ENCODE measurements at places on chromosomes 4 and X.

DNA sequence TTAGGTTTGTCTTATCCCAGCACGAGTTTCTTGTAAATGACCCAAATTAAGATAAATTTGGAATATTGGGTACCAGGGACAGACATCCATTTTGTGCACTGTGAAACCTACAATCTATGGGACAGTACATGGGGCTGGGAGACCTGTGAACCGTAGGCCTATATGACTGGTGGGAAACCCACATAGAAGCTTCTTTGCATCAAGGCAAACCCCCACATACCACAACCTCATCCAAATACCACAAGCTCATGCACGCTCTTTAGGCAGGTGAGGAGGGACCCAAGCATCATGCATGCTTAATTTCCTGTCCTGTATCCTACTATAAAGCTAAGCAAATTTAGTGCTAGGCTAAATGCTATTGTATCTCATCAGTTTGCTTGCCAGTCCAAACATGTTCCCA lies 47.8 kb downstream of the NIPAL1 start:
- no peak for DNase-seq

DNA sequence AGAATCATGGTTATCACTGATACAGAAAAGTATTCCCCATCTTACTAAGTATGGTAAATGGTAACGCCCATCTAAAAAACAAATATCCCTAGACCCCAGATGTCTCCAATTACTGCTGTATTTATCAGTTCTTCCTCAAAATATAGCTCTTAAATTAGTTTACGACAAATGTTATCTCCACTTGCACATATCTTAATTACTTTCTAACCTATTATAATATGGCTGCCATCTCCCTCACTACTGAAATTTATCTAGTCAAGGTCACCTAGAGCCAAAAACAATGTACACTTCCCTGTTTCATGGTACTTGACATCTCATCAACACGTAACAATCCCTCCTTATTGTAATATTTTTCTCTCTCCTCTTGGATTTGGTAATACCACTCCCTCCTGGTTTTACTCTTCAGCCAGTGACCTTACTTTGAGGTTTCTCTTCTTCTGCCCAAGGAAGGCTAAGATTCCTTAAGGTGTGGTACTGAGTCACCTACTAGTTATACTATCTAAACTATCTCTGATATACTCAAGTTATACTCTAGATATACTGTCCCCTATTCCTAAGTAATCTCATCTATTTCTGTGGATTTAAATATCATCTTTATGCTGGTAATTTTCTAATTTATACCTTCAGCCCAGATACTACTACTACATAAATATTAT lies 8.6 kb downstream of the LCORL start:
- DNase-seq: no peak

GRCh38 chrX:9816084-9816700 lies 30.0 kb downstream of the SHROOM2 start:
- DNase-seq: no peak

- DNase-seq: no peak
These were observed 53.6 kb upstream of the MSX1 start for GRCh38 chr4:4805887-4806286.

DNA sequence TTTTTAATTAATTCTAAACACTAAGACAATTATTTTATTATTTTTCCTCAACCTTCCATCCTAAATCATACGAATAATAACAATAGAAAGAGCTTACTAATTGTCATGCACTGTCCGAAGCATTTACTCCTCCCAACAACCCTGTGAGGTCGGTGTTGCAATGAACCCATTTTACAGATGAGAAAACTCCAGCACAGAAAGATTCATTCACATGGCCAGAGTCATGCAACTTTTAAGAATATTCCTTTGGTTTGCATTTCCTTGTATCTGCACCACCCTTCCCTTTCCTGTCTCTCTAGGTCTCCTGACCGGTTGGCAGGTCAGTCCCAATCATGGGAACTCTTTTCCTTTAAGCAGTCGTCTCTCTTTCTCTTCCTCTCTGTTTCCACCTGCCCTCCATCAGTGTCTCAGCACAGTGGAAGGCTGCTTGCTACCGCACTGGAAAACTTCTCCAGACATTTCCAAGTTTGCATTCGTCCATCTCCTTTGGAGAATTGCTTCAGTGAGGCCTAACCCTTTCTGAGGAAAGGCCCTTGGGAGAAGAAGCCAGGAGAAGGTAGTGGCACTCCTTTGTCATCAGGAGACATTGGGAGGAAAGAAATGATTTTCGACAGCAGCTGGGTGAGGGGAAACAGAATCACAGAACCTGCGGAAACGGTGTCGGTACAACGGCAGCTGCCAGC lies 1.9 kb upstream of the TMSB4X start:
- DNase-seq: no peak

GRCh38 chr4:128334256-128334655 lies 46.6 kb upstream of the PGRMC2 start:
- DNase-seq: no peak

- no peak for DNase-seq
These were observed 530.7 kb downstream of the CWH43 start for GRCh38 chr4:49516796-49517195.

GRCh38 chrX:55213381-55213780 lies 6.8 kb upstream of the PAGE5 start:
- no peak for DNase-seq

DNA sequence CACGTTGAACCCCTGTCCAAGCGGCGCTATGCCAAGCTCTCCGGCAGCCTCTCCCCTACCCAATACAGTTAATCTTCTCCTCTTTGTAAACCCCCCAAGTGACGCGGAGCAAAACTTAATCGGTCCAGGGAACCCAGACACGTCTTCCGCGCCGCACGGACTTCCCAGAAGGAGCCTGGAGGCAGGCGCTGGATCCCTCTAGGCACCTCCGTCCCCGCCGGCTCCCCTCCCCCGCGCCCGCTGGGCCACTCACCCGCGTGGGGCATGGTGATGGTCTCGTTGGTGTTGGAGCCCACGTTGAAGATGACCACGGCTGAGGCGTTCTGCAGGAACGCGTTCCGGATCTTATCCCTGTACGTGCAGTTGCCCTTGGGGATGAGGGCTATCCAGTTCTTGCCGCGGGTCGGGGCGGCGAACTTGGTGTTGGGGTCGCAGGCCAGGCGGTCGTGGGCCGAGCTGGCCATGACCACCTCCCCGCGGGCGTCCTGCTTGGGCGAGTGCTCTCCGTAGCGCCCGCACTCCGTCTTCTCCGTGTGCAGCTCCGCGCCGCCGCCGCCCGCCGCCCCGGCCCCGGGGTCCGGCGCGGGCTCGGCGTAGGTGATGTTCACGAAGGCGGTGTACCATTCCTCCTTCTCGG lies 1.1 kb downstream of the RNF150 start:
- no peak for DNase-seq

DNA sequence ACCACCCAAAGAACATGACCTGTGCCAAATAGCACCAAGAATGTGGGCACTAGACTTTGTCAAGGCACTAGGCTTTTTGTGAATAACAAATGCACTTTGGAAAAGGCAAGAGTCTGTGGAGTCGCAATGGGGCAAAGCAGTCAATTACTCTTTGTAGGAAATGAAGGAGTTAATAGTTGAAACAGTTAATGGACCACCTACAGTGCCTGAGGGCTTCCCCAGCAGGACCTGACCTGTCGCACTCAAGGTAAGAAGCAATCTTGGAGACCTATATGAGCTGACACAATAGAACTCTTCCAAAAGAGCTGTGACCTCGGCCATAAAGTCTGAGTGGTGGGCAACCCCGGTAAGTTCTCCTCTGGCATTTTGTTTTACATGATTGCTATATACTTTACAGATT lies 49.2 kb upstream of the CAPN6 start:
- no peak for DNase-seq

GRCh38 chr4:2296631-2297601 lies 35.0 kb upstream of the MXD4 start:
- DNase-seq: no peak

DNA sequence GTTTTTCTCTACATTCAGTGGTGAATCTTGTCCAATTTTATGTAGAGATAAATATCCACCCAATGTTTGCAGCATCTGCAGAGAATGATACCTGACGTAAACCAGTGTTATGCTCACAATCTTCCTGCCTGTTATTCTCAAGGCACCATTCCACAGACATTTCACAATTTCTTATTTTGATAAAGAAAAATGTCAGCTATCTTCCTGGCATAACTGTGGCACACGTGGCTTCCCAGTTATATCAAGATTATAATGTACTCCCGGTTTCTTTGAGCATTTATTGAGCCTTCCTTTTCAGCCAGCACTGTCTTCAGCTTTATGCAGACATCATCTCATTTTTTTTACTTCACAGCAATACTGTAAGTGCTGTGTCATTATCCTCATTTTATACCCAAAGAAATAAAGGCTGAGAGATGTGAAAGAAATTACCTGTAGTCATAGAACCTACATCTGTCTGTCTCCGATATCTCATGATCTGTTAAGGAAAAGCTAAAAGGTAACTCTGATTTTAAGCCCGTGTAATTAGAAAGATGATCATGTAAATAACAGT lies 1300.8 kb upstream of the TENM3 start:
- no peak for DNase-seq

DNA sequence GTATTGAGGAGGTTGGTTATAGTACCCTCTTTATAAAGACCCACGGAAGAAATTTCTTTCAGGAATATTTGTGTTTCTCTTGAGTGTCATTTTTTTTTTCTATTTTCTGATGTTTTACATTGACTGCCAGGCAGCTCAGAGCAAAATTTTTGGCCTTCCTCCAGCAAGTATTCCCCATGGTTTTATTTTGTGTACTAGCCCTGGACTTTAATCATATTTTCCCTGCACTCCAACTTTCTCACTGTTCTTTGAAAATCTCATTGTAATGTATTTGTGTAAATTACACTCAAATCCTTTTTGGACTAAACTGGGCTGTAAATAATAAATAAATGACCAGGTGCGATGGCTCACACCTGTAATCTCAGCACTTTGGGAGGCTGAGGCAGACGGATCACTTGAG lies 45.6 kb upstream of the USP46 start:
- DNase-seq: no peak

- DNase-seq: no peak
These were observed 89.1 kb upstream of the CLNK start for GRCh38 chr4:10773656-10774055.

DNA sequence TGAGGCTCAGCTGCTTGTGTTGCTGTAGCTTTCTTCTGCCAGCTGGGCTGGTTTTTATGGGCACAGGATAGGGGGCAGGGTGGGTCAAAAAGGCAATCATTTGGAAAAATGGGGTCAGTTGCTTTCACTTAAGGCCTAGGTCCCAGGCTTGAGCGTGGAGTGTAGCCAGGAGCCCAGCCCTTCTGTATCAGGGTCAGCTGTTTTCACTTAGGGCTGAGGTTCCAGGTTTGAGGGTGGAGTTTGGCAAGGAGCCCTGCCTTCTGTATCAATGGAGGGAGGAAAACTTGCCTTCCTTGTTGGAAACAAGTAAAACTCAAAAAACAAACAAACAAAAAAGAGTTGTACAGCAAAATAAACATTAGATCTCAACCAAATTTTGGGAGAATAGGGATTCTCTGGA lies 37.0 kb upstream of the UGT8 start:
- no peak for DNase-seq

DNA sequence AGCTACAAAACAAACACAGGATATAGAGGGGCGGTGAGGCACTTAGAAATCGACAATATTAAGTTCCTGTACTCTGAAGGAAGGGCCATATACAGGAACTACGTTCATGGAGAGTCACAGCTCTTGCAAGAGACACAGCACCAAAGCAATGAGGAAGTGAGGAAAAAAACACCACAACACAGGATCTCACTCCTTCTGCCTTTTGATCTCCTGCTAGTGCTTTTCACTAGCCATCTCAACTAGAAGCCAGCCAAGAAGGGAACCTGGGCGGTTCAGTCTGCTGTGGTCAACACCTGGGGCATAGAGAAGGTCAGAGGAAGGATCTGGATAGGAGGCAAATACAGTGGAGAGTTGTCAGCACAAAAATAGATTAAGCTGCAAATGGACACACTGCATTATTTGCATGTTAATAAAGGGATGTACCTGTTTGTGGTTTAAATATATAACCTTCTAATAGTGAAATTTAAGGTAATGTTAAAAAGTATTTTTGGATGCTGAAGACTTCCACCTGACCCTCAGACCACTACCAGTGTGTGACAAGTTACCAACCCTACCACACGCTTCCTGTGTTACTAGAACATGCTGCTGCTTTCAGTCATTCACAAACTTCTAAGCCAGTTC lies 104.6 kb downstream of the DTHD1 start:
- DNase-seq: no peak

- DNase-seq: no peak
These were observed 346.0 kb upstream of the GATB start for GRCh38 chr4:152106781-152107321.

GRCh38 chrX:123743312-123743711 lies 10.5 kb upstream of the THOC2 start:
- DNase-seq: no peak

DNA sequence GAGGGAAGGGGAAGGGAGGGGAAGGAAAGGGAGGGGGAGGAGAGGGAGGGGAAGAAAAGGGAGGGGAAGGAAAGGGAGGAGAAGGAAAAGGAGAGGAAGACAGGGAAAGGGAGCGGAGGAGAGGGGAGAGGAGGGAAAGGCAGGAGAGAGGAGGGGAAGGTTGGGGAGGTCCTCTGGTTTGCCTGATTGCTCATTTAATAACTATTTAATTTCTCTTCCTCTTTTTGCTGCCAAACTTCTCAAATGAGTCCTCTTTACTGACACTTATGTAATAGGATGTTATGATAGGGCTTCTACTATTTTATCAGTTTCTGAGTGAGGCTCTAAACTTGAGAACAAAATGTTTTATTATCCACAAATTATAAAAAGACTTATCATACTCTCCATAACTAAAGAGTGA lies 35.4 kb upstream of the PPA2 start:
- DNase-seq: no peak

DNA sequence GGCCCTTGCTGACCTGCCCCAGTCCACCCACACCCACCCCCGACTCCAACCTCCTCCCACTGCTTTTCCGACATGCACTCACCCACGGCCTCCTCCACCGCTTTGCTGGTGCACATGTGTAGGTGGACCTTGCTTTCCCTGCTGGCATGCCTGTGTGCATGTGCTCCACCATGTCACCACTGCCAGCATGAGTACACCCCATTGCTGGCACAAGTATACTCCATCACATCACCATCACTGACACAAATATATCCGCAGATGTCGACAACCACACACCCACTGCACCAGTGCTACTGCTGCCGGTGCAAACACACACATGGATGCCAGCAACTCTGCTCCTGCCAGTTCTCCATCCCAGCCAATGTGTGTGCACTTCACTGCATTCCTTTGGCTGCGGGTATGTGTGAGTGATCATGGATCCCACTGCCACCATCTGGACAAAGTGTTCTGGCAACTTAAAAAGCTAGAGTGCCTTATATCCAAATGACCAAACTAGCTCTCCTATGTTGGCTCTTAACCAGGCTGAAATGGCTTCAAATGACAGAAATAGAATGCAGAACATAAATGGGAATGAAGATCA lies 1072.3 kb downstream of the RAPGEF2 start:
- DNase-seq: no peak

DNA sequence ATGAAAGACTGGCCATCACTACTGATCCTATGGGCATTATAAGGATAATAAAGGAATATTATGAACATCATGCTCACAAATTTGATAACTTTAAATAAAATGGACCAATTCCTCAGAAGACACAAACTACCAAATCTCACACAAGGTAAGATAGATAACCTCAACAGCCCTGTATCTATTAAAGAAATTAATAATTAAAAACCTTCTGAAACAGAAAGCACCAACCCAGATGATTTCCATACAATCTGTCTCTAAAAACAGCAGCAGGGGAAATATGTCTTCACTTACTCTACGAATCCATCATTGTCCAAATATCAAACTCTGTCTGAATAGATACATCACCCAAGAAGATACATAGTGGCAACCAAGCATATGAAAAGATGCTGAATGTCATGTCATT lies 55.2 kb downstream of the LCORL start:
- DNase-seq: no peak
